ENCODE measurements at places on chromosomes 4 and X. TPM values are rescaled to one million over a fixed set of nuclear protein-coding genes. Genes with fewer than 3 reads are reported as not detected.

DNA sequence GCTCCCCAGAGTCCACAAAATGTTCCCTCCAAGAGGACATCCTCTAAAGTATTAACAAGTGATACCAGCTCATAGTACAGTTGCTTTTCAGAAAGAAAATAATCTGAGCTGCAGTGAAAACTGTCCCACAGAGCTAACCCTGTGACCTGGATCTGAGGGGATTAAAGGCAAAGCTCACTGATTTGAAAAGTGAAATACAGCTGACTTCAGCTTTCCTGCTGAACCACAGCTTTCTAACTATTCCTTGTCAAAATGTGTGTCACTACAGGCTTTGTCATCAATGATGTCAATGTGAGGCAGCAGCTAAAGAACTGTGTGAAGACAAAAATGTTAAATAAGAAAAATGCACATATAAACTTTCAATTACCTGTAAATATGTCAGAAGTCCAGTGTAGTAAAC lies 36.9 kb downstream of the DCHS2 start:
- no peak for DNase-seq

GRCh38 chrX:141733371-141733770 lies 34.8 kb upstream of the SPANXD start:
- no peak for DNase-seq

ITIH6 gene
- not detected for total RNA-seq

DNA sequence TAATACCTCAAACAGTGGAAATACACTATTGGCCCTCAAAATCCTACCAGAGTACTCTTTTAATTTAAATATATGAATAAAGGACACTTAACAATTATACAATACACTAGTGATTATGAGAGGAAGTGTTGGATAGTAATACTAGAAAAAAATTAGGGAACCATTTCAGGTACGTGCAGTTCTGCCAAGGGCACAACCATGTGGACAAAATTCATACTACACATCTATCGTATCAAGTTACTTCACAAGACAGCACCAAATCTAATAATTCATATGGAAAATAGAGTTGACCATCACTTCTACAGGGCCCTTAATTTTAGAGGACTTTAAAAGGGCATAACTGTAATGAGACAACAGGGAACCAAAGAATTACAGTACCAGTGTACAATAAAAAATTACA lies 69.2 kb upstream of the ZCCHC13 start:
- DNase-seq = no peak

DNA sequence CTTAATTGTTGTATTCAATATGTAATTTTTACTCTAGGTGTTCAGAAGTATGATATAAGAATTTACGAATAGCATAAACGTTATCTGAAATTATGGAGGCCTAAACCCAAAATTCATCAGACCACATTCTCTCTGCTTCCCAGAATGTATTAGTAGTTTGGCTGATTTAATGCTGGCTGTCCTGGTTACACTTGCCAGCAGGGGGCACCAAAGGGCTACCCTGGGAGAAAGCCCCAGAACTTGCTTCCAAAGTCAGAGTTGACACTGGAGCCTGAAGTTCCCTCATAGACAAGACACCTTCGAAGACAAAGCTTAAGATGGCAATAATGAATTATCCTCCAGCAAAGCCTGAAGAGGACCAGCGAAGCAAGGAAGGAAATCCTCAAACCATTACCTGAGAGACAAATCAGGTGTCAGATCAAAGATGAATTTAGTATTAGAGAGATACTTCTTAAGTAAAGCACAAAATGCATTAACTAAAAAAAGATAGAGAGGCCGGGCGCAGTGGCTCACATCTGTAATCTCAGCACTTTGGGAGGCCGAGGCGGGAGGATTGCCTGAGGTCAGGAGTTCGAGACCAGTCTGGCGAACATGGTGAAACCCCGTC lies 11.3 kb upstream of the ANOS1 start:
- DNase-seq = peak; percentile 33

DCX gene
- not detected for total RNA-seq

RBMXL3 gene
- not detected for total RNA-seq

PHOX2B gene
- not detected for total RNA-seq

DNA sequence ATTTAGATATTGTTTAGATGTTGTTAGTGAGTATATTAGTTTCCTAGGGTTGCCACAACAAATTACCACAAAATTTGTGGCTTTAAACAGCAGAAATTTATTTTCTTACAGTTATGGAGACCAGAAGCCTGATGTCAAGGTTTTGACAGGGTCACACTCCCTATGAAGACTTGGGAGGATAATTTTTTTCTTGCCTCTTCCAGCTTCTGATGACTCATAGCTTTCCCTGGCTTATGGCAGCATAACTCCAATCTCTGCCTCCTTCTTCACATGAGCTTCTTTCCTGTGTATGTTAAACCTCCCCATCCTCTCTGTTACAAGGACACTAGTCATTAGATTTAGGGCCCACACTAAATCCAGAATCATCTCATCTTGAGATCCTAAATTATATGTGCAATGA lies 20.9 kb upstream of the RAB40A start:
- DNase-seq = no peak

GRCh38 chrX:139126493-139126892 lies 404.0 kb upstream of the F9 start:
- peak; percentile 3 for DNase-seq

DNA sequence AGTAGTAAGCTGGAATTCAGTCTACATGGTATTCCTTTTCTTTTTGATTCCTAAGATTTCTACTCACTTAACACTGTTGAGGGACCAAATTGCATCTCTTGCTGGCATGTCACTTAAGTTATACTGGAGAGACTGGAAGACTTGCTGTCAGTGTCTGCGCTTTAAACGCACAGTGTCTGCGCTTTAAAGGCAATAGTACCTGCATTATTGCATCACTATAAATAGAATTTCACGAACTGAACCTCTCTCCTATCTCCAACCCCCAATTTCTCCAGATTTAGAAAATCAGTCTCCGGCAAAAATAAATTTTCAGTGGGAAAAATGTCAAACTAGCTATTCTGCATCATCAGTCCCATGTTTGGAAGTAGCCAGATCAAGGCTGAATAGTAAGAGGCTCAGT lies 21.2 kb downstream of the SMAD1 start:
- DNase-seq = no peak

CFP gene
- 1.9 TPM for total RNA-seq

RCHY1 gene
- total RNA-seq = 29.9 TPM

HS3ST1 gene
- total RNA-seq = 0.04 TPM

GRCh38 chrX:49257846-49258748 lies 6.4 kb downstream of the FOXP3 start:
- DNase-seq = peak; percentile 29

DNA sequence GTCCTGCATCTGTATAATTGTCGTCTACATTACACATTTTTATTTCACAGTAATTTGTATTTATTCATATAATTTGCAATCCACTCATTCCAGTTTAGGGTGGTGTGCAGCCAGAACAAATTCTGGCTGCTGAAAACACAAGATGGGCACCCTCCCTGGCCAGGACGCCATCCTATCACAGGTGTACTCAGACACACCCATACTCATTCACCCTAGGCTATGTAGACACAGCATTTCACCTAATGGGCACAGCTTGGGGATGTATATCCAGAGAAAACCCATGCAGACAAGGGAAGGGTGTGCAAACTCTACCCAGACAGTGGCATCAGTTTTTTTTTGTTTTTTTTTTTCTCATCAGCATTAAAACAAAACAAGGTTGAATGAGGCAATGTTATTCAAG lies 73.1 kb downstream of the HMGB2 start:
- no peak for DNase-seq

DNA sequence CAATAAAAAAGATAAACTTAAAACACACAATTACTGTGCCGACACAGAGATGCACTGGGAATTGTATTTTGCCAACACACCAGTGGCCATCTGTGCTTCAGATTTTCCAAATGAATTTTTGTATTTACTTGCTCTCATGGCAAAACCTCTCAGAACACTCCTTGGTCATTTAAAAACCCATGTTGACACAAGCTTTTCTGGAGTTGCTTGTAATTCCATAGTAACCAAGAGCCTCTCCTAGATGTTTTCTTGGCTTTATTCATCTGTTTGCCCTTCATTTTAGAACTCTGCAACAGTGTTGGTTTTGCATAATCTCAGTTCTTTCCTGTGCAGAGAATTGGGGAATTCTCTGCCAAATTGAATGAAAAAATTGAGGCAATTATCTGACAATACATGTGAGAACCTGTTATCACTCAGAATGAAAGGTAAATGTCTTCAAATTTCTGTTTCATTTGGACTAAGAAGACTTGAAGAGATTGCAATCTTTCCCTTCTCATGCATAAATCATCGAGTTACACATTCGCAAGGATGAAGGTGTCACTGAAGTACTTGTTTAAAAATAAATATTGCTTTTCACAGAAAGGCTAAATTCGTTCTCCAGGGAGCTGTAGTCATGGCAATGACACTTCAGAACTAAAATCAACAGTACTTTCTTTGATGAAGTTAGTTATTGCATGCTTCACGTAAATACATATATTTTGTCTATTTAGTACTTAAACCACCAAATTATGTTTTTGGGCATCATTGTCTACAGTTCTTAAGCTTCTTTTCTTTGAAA lies 301.8 kb upstream of the CTSO start:
- DNase-seq = no peak

- peak; percentile 27 for DNase-seq
Observed at GRCh38 chrX:16695079-16695676, 17.3 kb downstream of the CTPS2 start.

GRCh38 chr4:126778348-126778747 lies 854.4 kb upstream of the INTU start:
- no peak for DNase-seq

- no peak for DNase-seq
Observed at GRCh38 chr4:157185363-157185762, 35.2 kb upstream of the GRIA2 start.

MTMR8 gene
- total RNA-seq = 6.1 TPM

- DNase-seq = no peak
Observed at GRCh38 chr4:139144911-139145551, 32.0 kb downstream of the ELF2 start.

DNA sequence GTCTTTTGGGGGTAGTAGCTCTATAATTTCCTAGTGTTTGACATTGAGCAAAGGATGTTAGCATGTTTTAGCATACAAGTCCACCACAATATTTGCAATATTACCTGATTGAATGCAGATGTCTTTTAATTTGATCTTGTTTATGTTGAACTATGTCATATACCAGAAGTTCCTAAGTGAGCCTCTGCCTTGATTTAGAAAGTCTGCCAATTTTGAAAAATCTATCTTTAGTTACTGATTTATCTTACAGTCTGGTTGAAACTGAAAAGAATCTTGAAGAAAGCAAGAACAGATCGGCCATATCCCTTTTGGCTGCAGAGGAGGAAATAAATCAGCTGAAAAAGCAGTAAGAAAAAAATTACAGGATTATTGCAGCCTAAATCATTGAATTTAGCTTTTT lies 18.5 kb downstream of the SPATA18 start:
- no peak for DNase-seq

DDX60 gene
- total RNA-seq = 22.2 TPM

DNA sequence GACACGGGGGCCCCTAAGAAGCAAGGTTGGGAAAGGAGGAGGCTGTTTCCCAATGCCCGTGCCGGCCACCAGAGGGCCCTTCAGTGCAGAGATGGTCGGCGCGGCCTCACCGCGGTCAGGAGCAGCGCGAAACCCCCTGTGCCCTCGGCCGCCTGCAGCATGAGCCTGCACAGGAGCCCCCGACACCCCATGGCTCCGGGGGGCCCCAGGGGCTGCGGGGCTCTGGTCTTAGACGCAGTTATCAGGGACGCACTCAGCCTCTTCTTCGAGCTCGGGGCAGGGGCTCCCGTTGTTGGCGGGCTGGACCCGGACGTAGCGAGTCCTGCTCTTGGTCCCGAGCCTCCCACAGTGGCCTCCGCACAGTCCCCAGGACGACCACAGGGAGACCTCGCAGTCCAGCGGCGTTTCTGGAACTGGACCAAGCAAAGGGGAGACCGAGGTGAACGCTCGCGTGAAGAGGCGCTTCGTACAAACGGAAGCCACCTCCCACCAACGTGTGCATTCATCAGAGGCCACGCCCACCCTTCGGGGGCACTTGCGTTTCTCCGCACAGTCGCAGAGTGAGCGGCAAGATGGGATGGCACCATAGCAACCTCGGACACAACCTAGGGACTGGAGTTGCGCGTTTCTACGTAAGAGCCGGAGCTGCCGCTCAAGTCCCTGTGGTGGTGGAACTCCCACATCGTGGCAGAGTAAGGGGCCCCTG lies 5.0 kb downstream of the SPON2 start:
- peak; percentile 91 for DNase-seq

FAT4 gene
- not detected for total RNA-seq

CDX4 gene
- not detected for total RNA-seq

DNA sequence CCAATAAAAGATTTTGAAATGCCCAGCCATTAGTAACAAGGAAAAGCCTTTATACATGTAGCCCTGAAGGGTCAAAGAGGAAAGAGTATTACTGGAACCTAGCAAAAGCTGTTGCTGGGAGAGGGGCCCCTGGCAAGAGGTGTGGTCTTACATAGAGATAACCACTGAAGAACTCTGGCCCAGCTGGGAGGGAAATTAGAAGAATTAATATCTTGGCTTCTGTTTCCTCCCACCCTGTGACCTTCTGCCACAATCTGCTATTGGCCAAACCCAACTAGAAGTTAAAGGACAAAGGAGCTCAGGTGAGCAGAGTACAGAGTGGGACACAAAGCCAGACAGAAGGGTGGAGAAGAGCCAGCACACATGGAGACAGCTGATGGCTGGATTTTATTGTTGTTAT lies 39.3 kb upstream of the CCNG2 start:
- DNase-seq = no peak

STX18 gene
- 23.7 TPM for total RNA-seq

CHRDL1 gene
- not detected for total RNA-seq

DNA sequence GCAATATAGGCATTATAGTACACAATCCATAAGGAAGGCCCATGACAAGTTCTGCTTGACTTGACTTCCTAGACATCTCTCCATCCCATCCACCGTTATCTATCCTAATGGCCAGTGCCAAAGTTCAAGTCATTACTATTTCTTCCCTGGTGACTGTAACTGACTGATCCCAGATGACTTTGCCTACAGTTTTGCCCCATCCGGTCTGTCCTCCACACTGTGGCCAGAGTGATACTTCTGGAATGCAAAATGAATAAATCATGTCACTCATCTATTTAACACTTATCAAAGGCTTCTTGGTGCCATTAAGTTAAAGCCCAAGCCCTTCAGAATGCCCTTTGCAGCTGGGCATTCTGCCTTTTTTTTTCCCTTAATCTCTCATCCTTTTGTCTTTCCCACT lies 130.8 kb downstream of the PPARGC1A start:
- DNase-seq = no peak

DNA sequence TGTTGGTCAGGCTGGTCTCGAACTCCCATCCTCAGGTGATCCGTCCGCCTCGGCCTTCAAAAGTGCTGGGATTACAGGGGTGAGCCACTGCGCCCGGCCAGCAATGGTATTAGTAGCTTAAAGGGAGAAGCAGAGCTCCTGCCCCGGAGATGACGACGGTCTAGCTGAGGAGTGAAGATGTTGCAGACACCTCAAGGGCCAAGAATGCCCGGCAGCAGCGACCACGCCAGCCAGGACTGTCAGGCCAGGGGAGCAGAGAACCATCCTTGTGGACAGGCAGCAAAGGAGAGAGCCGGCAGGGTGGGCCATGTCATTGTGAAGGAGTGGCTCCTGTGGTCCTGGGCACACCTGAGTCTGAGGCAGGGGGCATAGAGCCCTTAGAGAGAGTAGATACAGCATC lies 210.1 kb upstream of the BCOR start:
- DNase-seq = no peak

GRCh38 chr4:57661517-57662090 lies 551.4 kb upstream of the IGFBP7 start:
- no peak for DNase-seq

All from activated naive CD8-positive, alpha-beta T cell treated with anti-CD3 and anti-CD28 coated beads for 36 hours (primary cell).